HS-27A (cell line): ENCODE measurements at places on chromosomes 2 and 18.
A peak's percentile ranks its signal among the peaks of the same experiment; 100 is the strongest.

GRCh38 chr2:148802448-148803220 is 72.4 kb upstream of the KIF5C start:
- no peak for DNase-seq

- DNase-seq: no peak
Observed at GRCh38 chr18:13471971-13472628, 253.5 kb downstream of the LDLRAD4 start.

- no peak for DNase-seq
Observed at GRCh38 chr2:102662833-102663232, 43.5 kb downstream of the SLC9A2 start.

GRCh38 chr2:120439637-120440384 is 93.9 kb downstream of the INHBB start:
- no peak for DNase-seq

GRCh38 chr2:64960819-64961218 is 28.4 kb upstream of the SLC1A4 start:
- no peak for DNase-seq

- DNase-seq: no peak
Observed at GRCh38 chr18:60870261-60871153, 462.7 kb upstream of the CDH20 start.

GRCh38 chr18:60277855-60278480 is 94.6 kb downstream of the MC4R start:
- peak; percentile 76 for DNase-seq

GRCh38 chr2:196288006-196288538 is 116.7 kb upstream of the STK17B start:
- DNase-seq: no peak

DNA sequence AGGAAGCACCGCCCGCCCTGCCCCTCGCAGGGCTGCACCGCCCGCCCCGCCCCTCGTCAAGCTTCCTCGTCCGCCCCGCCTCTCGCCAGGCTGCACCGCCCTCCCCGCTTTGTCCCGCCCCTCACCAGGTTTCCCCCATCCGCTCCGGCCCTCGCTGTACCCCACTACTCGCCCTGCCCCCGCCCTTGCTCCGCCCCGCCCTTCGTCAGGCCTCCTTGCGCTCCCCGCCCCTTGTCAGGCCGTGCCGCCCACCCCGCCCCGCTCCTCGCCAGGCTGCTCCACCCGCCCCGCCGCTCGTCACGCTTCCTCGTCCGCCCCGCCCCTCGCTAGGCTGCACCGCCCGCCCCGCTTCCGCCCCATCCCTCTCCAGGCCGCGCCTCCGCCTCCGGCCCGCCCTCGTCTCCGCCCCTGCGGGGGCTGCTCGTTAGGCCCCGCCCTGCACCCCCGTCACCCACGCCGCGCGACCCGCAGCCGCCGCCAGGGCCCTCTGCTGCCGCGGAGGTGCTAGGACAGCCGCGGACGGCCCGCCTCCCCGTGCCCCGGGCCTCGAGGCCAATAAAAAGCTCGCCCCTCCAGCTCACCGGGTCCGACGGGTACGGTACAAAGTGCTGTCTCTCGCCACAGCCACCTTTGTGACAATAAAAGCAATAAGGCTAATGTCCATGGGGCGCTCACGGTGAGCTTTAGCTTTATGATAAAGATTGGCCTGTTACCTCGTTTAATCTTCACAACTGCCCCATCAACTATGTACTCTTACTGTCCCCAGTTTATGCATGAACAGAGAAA is 602 bp upstream of the DNPEP start:
- peak; percentile 26 for DNase-seq

DNA sequence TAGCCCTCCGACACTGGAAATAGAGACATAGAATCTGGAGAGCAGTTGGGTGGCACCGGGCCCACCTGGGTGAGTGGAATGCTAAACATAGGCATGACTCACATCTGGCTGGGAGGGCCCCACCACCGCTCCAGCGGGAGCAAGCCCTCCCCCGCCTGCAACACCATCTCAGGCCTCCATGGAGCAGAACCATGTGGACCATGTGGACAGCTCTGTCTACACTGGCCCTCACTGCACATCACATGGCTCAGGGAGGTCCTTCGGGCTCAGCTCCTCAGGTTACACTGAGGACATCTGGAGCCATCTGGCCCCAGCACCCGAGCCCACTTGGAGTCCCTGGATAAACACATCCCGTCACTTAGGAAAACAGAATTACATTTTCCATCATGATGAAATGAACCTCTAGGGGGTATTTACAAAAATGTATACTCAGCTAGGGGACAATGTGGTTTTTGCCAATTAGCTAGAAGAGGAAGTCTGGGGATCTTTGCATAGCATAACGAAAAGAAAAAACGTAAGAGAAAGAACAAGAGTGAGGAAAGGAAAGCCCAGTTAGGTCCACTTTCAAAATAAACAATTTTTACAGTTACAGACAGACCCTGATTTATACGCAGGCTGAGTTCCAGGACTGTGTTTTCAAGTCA is 30.7 kb upstream of the MLPH start:
- no peak for DNase-seq

DNA sequence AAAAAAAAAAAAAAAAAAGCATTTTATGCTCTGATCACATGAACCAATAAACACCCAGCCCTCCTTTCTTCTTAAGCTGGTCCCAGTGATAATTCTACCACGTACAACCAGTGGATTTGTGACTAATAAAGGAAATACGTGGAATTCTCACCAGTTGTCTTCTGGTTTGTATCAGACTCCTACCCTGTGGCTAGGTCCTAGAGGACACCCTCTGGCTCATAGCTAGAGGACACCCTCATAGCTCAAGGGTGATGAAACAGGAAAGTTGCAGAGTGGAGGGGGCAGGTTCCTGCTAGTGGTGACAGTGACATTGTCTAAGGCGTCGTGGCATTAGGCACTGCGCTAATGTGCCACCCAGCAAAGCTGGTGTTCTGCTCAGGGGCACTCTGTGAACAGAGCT is 167.8 kb downstream of the BCL11A start:
- no peak for DNase-seq

DNA sequence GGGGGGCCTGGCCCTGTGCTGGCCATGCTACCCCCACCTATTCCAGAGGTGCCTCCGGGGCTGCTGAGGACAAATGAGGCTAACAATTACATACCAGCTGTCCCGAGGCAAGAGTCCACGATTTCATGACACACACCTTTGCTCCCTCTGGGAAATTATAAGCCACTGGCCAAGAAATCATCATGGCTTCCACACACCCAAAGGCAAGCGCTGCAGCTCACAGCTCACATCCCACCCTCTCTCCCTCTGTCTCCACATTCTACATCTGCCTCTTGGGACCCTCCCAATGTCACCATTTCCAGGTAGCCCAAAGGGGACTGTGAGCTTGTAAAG is 134.4 kb downstream of the HDAC4 start:
- no peak for DNase-seq

GRCh38 chr2:85418132-85419008 is at the start of gene SH2D6:
Gene SH2D6 (plus strand): TSS chr2:85418714. CDS start chr2:85429466, 10,752 bp downstream.
- peak; percentile 83 for DNase-seq

DNA sequence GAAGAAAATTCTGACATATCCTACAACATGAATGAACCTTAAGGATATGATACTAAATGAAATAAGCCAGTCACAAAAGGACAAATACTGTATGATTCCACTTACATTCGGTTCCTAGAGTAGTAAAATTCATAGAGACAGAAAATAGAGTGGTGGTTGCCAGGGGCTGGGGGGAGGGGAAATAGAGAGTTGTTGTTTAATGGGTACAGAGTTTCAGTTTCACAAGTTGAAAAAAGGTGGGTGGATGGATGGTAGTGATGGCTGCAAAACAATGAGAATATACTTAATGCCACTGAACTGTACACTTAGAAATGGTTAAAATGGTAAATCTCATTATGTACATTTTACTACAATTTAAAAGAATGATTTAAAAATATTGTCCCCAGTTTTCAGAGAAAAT is 53.3 kb upstream of the NFU1 start:
- no peak for DNase-seq

DNA sequence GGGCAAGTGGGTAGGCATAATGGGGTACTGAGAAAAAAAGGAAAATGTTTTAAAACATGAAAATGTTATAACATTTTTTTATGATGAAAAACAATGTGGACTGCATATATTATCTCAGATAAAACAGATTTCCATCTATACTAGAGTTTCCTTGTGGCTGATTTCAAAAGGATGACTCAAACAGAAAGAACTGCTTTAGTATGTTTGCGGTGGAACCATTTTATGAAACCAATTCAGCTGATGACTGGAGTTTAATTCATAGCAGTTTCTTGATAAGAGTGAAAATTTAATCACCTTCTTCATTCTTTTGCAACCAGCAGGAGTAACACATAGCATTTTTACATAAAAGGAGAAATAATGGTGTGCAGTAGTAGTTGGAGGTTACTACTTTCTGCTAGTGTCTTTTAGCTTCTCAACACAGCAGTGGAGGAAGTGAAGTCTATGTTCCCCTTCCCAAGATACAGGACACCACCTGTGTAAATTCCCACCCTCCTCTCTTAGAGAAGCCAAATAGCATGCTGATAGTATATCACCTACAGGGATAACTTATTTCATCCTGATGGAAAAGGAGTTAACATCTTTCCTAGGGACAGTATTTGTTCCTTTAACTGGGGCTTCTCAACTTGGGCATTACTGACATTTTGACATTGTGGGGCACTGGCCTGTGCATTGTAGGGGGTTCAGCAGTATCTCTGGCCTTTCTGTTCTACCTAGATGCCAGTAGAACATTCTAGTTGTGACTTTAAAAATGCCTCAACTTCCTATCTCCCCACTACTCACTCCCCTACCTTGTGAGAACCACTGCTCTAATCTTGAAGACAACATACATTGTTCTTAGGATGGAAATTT is 29.9 kb downstream of the PELI1 start:
- DNase-seq: peak; percentile 27

- DNase-seq: no peak
Observed at GRCh38 chr18:23721696-23722480, 32.6 kb downstream of the LAMA3 start.

DNA sequence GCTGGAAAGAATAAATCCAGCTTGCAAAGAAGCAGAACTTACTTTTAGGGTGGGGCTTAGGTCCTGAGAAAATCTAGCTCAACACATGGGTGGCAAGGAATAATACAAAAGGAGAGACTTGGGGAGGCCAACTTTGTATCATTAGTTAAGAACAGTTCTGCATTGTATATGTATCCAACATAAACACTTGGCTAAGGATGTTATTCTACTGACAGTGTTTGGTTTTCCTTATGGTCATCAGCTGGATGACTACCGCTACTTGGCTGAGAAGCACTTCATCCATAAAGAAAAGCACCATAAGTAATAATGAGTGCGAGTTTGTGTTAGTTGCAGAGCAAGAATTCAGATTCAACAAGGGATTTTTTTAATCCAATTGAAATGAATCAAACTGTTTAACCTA is 614.9 kb downstream of the ARHGAP15 start:
- DNase-seq: no peak

DNA sequence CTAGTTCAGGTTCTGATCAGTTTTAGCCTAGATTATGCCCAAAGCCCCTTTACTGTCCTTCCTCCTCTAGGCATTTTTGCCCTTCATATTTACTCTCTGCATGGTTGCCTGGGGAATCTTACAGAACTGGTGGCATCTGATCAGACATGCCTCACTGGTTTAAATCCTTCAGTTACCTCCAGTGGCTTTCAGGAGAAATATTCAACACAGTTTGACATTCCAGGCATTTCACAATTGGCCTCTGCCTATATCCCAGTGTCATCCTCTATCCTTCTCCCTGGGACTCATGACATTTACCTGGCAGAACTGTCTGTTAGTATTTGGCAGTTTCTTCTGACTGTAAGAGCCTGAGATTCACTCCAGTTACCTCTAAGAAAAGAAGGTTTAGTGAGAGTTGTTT is 152.9 kb upstream of the MEIS1 start:
- no peak for DNase-seq

DNA sequence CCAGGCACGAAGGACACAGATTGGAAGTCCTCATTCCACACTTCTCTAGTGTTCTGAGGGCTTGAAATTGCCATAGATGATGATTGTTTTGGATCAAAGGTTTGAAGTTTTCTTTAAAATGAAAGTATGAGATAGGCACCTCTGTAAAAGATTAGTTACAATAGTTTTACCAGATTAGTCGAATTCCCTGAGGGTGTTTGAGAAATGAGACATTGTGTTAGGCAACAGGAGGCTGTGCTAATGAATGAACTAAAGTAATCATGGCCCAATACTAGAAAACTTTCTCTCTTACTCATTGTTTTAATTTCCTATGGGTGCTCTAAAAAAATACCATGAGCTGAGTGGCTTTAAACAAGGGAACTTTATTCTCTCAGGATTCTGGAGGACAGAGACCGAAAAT is 421.7 kb downstream of the RNF144A start:
- no peak for DNase-seq

GRCh38 chr2:135829378-135830135 is 7.4 kb downstream of the LCT start:
- no peak for DNase-seq

DNA sequence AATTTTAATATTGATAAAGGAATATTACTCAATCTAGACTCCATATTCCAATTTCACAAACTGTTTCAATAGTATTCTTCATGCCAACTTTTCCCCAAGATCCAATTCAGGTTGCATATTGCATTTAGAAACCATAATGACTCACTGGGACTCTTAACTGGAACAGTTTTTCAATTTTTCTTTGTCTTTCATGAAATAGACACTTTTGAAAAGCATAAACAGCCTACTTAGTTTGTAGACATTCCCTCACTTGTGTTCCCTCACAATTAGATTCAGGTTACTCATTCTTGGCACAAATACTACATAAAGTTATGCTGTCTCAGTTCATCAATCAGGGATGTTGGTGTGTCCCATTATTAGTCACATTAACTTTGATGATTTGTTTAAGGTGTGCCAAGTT is 1768.4 kb upstream of the PIK3C3 start:
- no peak for DNase-seq

DNA sequence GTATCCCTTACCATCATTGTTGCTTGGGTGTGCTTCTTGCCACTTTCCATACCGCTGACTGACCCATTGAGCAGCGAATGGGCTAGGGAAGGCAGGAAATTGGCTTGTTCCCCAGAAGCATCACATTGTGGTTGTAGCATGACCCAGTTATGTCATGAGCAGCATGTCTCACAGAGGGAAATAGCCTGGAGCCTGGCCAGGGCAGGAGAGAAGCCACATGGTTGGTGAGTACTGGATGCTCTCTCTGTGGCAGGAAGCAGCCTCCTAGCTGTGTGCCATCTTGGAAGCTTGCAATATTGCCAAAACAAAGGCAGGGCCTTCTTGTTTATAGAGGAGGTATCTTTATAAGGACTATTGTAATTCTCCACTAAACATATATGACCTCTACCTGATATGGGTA is 482.6 kb downstream of the PIK3C3 start:
- DNase-seq: no peak

GRCh38 chr2:231198291-231199173 is at the start of gene ARMC9:
Gene ARMC9 (plus strand): TSS chr2:231198631. CDS start chr2:231206239, 7,608 bp downstream.
- DNase-seq: no peak

DNA sequence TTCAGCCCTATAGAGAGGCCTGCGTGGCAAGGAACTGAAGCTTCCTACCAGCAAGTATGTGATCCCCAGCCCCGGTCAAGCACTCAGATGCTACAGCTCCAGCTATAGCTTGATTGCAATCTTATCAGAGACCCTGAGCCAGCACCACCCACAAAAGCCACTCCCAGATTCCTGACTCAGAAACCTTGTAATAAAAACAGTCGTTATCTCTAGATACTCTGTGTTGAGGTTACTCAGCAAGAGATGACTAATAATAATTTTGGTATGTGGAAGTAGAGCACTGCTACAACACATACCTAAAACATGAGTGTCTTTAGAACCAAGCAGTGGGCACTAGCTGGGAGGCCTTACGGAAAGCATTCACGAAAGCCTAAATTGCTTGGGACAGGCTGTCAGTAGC is 216.9 kb downstream of the UXS1 start:
- peak; percentile 57 for DNase-seq
